ENCODE measurements at places on chromosomes 7 and 10.
A peak's percentile ranks its signal among the peaks of the same experiment; 100 is the strongest.

DNA sequence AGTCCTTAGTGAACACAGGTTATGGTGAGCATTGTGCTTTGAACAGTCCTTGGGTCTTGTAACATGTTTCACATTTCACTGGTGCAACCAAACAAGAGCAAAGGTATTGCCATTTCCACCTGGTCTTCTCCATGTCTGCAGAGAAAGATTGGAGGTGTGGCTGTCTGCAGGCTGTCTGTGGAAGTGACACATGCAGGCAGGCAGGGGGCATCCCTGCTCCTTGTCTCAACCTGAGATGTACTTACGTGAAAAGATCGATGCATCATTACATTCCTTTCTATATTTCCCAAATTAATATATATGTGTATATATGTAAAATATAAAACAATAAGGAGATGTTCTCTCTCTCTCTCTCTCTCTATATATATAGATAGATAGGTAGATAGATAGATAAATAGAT is 54.3 kb downstream of the LRRC18 start:
- DNase-seq, result peak; percentile 11

DNA sequence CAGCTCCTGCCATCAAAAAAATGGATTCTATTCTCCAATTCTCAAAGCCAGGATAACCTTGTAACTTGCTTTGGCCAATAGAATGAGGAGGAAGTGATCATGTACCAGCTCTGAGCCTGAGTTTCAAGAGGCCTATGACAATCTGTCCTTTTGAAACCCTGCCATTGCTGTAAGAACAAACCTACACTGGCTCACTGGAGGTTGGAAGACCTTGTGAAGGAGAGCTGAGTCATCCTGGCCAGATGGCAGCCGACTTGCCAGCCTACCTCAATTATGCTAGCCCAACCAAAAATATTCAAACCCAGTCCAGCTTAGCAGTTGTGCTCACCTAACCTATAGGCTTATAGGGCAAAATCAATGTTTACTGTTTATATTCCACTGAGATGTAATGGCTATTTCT is 93.0 kb downstream of the HGF start:
- DNase-seq, result no peak

GRCh38 chr7:10940704-10941355 is 32.8 kb upstream of the PHF14 start:
- no peak for DNase-seq

GRCh38 chr7:25496476-25497368 is 268.4 kb upstream of the NPVF start:
- no peak for DNase-seq

- DNase-seq, result no peak
Observed at GRCh38 chr7:128108129-128108528, 76.9 kb upstream of the LRRC4 start.

GRCh38 chr7:120021085-120021484 is 251.9 kb upstream of the KCND2 start:
- DNase-seq, result no peak

DNA sequence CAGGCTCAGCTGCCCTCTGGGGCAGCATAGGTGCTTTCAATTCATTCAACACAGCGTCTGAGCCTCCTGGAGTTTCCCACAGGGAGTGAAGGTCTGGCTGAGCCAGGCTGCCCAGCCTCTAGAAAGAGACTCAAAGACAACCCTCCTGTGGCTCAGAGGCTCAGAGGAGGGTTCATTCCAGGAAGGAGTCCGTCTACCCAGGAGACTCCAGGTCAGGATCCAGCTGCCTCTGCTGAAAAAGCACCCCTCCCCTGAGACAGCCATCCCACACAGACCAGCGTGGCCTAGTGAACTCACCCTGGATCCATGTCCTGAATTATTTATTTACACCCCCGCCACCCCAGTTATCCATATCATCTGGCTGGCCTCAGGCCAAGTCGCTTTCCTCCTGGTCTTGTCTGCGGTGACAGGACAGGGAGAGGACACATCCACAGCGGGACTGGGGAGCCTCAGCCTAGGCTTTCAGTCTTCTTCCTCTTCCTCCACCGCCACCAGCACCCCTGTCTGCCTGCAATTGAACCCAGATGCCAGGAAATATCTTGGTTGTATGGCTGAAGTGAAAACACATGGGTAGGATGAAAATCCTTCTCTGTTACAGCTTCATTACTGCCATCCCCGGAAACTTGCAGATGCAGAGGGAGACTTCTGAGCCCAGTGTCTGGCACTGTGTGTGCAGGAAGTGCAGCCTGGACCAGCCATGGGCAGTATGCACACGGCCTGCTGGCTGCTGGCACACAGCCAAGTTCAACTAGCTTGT is 44.0 kb upstream of the COL13A1 start:
- DNase-seq, result no peak

DNA sequence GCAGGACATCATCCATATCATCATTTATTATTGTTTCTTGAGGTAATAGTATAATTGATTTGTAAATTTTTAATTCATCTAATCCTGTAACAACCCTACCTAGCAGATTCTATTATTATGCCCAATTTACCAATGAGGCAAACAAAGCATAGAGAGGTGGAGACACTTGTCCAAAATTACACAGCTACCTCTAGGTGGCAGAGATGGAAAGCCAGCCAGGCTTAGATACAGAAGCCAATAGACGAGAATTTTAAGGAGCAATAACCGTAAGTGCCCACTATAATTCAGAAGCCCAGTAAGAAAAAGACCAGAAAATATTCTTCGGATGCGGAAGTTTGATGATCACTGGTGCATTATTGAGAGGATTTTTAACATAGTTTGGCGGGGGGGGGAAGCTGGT is 54.0 kb downstream of the ANK3 start:
- no peak for DNase-seq

DNA sequence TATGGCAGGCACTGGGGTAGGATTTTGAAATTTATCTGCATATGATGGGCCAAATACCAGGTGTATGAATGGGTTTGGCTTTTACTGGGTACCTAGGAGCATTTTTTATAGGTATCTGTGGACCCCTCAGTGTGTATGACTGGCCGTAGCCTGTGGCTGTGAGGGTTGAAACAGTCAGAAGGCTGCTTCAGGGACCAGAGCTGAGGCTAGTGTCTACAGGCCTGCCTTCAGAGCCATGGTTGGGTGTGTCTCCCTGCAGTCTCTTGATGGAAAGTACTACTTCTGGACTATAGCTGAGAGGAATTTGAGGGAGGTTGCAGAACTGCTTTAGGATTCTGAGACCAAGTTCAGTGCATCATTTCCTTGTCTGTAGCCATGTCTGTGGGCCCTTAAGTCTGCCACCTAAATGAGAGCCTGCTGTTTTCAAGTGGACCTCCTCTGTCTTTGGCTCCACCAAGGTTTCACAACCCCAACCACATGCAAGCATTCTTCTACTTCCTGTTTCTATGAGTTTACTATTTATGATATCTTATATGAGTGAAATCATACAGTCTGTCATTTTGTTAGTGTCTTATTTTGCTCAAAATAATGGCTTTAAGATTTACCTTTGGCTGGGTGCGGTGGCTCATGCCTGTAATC is 19.9 kb upstream of the ZNF138 start:
- no peak for DNase-seq

DNA sequence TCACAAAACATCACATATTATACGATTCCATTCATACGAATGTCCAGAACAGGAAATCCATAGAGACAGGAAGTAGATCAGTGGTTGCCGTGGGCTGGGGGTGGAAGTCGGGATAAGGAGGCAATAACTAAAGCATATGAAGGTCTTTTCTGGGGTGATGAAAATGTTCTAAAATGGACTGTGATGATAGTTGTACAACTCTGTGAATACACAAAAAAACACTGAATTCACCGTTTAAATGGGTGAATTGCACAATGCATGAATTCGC is 3.2 kb upstream of the INSIG1 start:
- no peak for DNase-seq

GRCh38 chr7:66902844-66903180 is 18.2 kb upstream of the TMEM248 start:
- no peak for DNase-seq

GRCh38 chr7:70072220-70072619 is 473.9 kb downstream of the AUTS2 start:
- DNase-seq, result no peak

- DNase-seq, result no peak
Observed at GRCh38 chr10:133590226-133590969, 25.0 kb upstream of the SYCE1 start.

DNA sequence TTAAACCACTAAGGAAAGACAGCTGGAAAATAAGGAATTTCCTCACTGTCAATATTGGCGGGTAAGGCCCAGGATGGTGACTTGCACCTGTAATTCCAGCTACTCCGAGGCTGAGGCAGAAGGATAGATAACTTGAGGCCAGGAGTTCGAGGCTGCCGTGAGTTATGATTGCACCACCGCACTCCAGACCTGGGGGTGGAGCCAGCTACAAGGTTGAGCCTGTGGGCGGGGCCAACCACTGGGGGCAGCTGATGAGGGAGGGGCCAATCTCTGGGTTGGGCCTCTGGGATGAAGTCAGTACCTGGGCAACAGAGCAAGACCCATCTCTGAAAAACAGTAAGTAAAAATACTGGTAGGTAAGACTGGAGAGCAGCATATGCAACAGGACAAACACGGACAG is 80.1 kb upstream of the ADO start:
- DNase-seq, result no peak

- no peak for DNase-seq
Observed at GRCh38 chr10:86670290-86670811, 2.0 kb downstream of the LDB3 start.

- DNase-seq, result no peak
Observed at GRCh38 chr10:89466599-89467035, 52.2 kb downstream of the IFIT5 start.

- DNase-seq, result no peak
Observed at GRCh38 chr10:35517431-35518181, 87.5 kb upstream of the GJD4 start.

- no peak for DNase-seq
Observed at GRCh38 chr7:124697746-124698145, 67.8 kb downstream of the GPR37 start.

GRCh38 chr10:124685261-124685660 is 58.9 kb downstream of the FAM53B start:
- no peak for DNase-seq

DNA sequence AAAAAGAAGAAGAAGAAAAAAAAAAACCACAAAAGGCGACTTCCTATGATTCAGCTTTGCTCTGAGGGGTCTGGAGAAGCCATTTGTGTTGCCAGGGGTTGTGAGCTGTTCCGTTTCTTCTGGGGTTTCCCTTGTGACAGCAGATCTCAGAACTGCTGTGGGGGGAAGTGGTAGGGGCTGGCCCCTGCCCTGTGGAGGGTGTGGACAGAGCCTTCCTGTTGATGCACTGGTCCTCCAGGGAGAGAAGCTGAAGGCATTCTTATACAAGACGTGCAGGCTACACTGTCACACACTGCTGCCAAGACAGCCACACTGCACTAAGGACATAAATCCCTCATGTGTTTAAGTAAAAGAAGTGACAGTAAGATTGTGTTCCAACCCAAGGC is 17.3 kb upstream of the CSGALNACT2 start:
- DNase-seq, result no peak

DNA sequence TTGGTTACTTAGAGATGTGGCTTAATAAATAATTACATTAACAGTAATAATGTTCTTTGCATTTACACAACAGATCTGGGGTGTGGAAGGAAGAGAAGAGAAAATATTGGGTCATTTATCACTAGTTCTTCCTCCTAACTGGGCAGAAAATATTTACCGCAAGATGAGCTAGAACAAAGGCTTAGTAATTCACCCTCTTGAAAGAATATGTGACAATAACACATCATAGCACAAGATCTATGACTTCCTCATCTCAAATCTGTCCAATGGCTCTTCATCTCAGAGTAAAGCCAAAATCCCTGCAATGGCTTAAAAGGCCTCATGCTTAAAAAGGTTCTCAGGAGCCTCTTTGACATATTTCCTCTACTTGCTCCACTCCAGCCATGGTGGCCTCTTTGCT is 178.6 kb downstream of the ZNF438 start:
- DNase-seq, result no peak

GRCh38 chr7:75946207-75946855 is 31.4 kb downstream of the POR start:
- no peak for DNase-seq

Measured in iPS DF 6.9 (cell line).